ENCODE measurements at places on chromosomes 3 and 15. TPM values are rescaled to one million over a fixed set of nuclear protein-coding genes. Genes with fewer than 3 reads are reported as not detected.

SLC9A9 gene
- 1.1 TPM for total RNA-seq

PTX3 gene
- total RNA-seq = 151 TPM

TM6SF1 gene
- 0.14 TPM for total RNA-seq

ENTPD3 gene
- total RNA-seq = not detected

ALDH1A3 gene
- 17.6 TPM for total RNA-seq

ITIH1 gene
- total RNA-seq = not detected

TRIM42 gene
- total RNA-seq = not detected

CD80 gene
- not detected for total RNA-seq

ANKRD34C gene
- total RNA-seq = not detected

NEK11 gene
- 4.3 TPM for total RNA-seq

FAM107A gene
- not detected for total RNA-seq

MCF2L2 gene
- 0.22 TPM for total RNA-seq

IL20RB gene
- total RNA-seq = 1.1 TPM

ROBO2 gene
- not detected for total RNA-seq

EPHA6 gene
- not detected for total RNA-seq

PPP1R14D gene
- total RNA-seq = not detected

SKOR1 gene
- not detected for total RNA-seq

PARP3 gene
- total RNA-seq = 41.4 TPM

ZNF385D gene
- total RNA-seq = not detected

RHCG gene
- total RNA-seq = not detected

MORC1 gene
- not detected for total RNA-seq

CEMIP gene
- 18.1 TPM for total RNA-seq

THSD4 gene
- total RNA-seq = 8.6 TPM

NISCH gene
- total RNA-seq = 25.7 TPM

GOLGA6B gene
- not detected for total RNA-seq

SERINC4 gene
- not detected for total RNA-seq

HAPLN3 gene
- total RNA-seq = 2.3 TPM

CCDC39 gene
- 0.22 TPM for total RNA-seq

EPHB3 gene
- total RNA-seq = 1.1 TPM

All from A172 (cell line).